ENCODE measurements at places on chromosomes 16 and 17.
A peak's percentile ranks its signal among the peaks of the same experiment; 100 is the strongest.

DNA sequence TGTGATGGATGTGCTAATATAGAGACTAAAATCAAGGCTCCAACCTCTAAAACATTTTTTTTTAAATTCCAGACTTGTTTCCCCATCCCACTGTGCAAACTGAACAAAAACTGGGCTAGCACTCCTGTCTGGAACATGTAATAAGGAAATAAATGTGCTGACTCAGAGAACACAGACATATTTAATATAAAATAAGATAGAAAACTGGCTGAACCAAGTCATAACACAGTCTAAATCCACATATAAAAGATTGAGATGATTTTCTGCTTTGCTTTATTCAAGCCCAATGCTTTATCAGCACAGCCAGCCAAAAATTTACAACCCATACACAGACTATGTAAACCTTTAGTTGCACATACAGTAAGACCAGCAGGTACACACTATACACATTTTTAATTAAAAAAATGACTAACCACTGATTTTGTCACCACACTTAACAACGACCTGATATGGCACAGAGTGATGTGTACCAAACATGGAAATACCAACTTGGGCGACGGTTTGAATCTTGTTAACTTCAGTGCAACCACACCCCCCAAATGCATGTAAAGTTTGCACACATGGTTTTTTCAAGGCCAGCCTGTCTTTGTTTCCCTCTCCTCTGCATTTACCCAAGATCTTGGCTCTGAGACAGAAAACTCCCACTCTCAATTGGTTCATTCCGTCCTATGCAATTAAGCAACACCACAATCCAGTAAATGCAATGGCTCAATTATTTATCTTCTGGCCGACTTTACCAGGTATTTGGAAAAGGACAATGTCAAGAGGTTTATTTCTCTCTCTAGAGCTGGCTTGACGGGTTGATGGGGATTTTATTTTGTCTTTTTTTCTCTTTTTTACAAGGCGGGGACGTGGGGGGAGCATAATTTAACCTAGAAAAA, 1.2 kb downstream of the STAT3 start:
- DNase-seq: no peak

DNA sequence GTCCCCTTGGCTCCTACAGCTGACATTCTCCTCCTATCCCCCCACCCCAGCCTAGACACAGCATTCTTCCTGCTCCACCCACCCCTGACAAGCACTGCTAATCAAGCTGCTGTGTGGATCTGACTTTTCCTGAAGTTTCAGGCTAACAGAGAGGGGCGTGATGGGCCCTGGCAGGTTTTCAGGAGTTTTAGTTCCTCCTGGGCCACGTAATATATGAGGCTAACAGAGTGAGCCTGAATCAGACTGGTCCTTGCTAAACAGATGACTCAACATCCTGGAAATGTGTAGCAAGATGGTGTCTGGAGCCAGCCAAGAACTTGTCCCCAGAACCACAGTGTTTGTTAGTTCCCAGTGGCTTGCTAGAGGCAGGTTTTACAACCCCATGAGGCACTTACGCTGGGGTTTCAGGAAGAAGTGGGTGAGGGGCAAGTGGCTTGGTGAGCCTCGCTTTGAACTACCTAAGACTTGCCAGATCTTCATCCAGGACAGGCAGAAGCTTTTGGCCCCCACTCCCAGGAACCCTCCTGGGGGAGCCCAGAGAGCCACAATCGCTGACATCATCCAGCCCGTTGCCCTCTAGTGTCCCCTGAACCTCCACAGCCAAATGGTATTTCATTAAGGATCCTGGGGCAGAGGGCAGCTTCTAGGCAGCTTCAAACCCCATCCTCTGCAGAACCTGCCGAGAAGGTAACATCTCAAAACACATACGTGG, 15.9 kb downstream of the TMEM92 start:
- peak; percentile 42 for DNase-seq

- DNase-seq: no peak
Observed at GRCh38 chr16:58588406-58588805, 41.2 kb downstream of the CNOT1 start.

- DNase-seq: peak; percentile 22
Observed at GRCh38 chr17:42673885-42674754, 2.7 kb downstream of the PLEKHH3 start.

DNA sequence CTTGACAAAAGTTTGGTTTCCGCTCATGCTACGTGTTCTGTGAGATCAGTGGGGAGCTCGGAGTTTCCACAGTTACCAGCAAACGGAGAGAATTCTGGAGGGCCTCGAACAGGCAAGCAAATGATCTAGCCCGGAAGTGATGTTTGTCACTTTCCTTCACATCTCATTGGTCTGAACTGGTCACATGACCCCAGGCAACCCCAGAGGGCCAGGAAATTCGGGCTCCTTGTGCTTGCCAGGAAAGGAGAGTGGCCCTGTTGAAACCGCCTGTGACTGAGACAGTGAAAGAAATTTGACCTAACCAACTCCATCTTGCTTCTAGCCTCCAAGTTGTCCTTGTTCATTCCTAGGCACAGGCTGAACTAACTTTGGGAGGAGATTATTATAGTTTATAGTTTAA, 23.0 kb downstream of the SPPL2C start:
- no peak for DNase-seq

DNA sequence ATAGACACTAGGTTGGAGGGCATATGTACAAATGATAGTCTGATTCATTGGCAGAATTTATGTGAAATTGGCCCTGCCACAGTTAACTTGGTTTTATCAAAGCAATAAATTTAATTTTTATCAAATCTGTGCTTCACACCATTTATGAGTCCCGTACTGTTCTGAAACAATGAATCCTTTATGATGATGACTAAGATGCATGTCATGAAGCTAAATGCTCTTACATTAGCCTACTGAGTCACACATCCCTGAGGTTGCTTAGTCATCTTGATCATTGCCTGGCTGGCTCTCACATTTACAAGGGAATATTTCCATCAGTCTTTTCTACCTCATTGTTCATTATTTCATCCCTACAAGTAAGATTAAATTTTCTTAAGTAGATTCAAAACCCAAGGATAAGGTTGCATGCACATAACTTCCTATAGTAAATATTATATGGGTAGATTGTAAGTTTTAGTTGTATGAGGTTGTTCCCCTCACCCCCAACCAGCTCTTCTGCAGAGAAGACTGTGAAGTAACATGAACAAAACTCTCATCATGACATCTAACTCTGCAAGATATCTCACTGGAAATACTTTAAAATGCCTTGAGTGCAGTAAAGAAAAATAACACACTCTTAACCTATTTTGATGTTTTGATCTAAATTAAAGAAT, 170.7 kb downstream of the CYB561 start:
- no peak for DNase-seq

DNA sequence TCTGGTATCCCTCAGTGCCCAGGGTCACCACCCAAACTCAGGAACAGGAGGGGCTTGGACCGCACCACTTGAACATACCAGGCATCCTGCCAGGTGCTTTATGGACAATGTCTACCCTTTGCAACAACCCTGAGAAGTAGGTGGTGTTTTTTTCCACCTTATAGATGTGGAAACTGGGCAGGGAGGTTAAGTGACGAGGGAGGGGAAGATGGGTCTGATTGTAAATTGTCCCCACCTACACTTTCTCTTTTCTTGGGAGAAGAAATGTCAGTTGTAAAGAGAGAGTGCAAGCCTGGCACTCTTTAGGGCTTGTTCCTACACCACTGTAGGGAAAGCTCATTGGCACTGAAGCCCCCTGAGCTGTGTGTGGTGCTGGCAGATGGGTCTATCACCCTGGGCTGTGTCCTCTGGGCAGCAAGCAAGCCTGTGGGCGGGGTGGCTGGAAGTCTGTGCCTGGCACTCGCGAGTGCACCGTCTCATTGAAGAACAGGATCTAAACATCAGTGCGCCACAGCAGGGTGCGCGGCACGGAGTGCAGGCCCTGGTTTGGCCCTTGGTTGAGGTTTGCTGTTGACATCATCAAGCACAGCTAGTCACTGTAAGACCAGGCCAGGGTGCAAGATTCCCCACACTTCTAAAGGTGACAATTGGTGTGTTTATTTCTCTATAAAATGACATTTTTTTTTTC, 15.1 kb downstream of the NOD2 start:
- DNase-seq: peak; percentile 42

DNA sequence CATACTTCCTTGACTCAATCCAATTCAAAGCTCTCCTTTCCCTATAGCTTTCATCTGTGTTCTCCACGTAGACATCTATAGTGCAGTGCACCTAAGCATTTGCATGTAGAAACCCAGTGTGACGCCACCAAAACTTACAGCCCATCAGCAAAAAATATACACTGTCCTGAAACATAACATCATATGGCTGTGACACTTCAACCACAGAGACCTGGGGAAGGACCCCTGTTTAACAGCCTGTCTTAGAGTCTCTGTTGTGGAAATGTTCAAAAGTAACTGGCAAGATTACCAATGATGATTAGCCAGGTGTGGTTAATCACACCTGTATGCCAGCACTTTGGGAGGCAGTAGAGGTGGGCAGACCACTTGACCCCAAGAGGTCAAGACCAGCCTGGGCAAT, 22.2 kb downstream of the GSPT1 start:
- no peak for DNase-seq

GRCh38 chr16:48607056-48607825, 2.7 kb downstream of the N4BP1 start:
- DNase-seq: no peak

- DNase-seq: no peak
Observed at GRCh38 chr16:52086901-52087300, 460.0 kb downstream of the TOX3 start.

DNA sequence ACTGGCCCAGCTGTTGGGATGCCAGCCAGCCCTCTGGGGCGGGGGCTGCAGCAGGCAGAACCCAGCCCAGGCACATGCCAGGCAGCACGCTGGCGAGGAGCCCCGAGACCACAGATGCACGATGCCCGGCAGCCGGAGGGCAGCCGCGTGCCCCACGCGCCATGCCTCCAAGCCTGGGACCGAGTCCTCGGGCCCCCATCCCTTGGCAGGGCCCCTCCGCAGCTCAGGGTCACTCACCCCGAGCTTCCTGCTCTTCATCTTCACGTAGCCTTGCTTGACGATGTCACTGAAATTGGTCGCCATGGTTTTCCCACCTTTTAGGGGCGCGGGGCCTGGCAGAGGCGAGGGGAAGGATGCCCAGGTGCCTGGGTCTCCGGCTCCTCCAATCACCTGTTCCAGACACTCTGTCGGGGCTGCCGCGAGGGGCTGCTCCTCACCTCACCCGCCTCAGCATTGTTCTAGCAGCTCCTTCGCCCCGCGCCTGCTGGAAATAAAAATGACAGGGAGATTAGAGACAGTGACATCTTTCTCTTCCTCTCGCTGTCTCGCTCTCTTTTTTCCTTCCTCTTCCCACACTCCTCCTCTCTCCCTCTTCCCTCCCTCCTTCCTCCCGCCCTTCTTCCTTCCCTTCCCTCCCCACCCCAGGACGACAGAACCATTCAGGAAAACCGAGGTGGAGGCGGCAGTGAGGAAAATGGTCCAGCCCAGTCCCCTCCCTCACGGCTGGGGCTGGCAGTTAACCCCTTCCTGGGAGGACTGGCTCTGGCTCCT, 6.9 kb downstream of the DOK4 start:
- DNase-seq: no peak

DNA sequence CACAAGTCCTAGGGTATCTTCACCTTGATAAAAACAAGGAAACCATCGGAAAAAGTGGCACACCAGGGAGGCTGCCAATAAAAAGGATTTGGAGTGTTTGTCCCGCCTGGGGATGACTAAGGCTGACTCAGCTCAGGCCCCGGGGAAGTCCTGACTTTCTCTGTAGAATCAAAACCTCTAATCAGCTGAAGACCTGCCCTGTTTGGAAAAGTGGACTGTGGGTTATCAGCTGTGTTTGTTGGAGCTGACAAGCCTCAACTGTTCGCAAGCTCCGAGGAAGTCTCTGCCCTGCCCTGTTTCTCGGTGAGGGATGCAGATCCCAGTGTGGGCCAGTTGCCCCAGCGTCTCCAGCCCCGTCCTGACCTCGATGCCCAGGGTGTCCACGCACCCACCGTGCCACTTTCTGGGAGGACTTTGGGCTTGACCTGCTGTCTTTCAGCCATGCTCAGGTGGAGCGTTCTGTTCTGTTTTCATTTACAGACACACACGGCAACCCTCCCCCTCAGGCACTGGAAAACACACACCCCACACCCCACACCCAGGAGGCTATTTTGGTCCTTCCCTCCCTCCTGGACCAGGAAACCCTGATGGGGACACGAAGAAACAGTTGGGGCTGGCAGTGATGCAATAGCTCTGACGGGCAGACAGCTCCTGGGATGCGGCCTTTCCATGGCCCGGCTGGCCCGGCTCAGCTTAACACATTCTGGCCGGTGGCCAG, 27.6 kb upstream of the PITPNA start:
- DNase-seq: no peak

DNA sequence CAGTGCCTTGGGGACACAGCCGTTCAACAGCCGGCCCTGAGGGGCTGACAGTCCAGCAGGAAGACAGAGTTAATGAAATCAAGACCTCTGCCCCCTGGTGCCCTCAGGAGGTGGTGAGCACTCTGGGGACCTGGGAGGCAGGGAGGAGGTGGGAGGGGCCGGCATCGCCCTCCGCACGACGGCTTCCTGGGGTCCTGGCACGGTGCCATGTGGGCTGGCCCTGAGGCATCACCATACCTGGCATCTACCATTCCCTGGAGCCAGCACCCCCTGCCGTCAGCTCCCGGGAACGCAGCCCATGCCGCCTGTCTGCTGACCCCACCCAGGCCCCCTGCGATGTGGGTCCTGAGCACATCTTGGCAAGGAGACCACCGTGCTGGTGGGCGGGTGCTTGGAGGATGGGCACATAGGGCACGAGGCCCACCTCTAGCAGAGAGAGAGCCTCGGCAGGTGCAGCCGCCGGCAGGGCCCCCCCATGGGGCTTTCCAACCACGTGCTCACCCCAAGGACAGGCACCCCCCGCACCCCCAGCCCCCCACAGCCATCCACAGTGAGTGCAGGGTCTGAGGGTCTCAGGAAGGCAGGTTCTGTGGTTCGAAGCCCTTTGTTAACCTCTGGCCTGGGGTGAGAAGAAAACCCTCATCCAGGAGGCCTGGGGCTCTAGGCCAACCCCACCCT, 52.5 kb downstream of the ZFPM1 start:
- peak; percentile 60 for DNase-seq

GRCh38 chr17:44118427-44119050, 4.9 kb downstream of the HDAC5 start:
- DNase-seq: no peak

DNA sequence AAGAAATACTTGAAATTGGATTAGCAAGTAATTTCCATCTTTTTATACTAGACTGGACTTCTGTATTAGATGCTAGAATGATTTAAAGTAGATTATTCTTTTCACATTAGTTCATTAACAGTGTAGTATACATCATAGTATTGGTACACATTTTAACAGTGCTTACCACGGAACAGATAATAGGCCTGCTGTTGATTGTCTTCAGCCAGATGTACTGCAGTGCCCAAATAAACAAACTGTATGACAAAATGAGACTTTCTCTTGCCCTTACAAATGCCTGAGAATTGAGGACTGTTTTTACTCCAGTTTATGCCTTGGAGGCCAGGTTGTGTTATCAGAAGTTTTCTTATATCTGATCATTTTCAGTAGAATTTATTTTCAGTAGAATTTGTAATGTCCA, 631 bp downstream of the EVI2A start:
- DNase-seq: no peak

GRCh38 chr16:11105038-11105903, 150.7 kb downstream of the SOCS1 start:
- DNase-seq: peak; percentile 67

GRCh38 chr17:20735796-20736195, 156.3 kb downstream of the CDRT15L2 start:
- no peak for DNase-seq

Data from activated CD4-positive, alpha-beta memory T cell treated with anti-CD3 and anti-CD28 coated beads, Interleukin-2, amount 10 ng/mL, durations not matched to agents 7 days and 5 days (primary cell).